ENCODE measurements at places on chromosomes 3 and 15.

DNA sequence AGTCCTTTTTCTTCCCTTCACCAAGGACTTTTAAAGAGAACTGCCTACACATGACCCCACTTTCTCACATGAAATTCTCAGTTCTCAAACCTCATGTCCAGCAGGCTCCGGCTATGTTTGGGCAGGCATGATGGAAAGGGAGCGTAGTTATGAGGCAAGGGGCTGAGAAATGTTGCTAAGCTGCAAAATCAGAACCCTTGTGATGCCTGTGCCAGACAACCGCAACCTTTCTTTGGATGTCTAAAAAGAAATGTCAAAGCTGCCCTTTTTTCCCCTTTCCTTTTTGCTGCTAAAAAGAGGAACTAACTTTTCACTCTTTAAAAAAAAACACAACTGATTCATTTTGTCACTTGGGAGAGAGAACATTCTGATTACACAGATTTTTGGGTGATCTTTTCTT lies 19.2 kb downstream of the GNB4 start:
- DNase-seq: no peak

GRCh38 chr3:186569779-186570095 lies 783 bp upstream of the DNAJB11 start:
- no peak for DNase-seq

DNA sequence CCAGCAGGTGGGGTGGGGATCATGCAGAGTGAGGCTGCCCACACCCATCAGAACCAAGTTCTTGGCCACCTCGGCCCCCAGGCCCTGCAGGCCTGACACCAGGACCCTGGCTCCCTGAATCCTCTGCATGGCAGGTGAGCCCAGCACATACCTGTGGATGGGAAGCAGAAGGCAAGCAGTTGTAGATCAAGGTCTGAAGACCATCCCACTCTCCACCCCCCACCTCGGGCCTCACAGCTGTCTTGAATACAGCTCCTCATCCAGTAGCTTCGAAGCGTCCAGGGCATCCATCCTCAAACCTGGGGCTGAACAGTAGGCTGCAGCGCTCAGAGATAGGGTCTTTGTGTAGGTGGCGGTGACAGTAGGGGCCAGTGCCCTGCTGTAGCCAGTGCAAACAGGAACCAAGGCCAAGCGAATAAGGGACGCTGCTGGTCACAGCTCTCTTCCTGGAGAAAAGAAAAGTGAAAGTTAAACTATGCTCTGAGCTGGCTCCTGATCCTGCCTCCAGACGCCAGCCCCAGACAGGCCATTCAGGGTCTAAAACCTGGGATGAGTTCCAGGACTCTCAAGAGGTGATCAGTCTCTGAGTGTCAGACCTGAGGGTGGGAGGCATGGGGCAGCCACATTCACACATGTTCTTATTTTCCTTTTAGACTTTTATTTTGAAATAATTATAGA lies at the start of gene UBA7:
UBA7 (minus strand) TSS at position 457 of the 678 bp plus-strand sequence; CDS start at position 291, 166 bp downstream.
- no peak for DNase-seq

DNA sequence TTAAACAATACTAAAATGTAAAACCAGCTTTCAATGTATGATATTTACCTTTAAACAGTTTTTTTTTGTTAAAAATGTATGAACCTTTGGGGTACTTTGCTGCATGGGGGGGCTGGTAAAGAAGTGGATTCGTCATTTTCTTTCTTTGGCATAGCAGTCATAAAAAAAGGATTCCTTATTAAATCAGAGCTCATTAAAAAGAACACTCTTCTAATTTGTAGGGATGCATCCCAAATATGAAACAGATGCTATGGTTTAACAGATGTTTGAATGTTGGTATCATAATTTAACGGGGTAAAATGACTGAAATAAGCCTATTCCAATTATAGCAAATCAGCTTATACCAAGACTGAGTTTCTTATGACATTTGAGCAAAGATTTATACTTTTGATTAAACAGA lies 234.4 kb downstream of the BBX start:
- DNase-seq: no peak

GRCh38 chr3:24182756-24183155 lies 237.7 kb downstream of the NR1D2 start:
- no peak for DNase-seq

- DNase-seq: peak; percentile 10
Measured at GRCh38 chr15:64774629-64775493, 528 bp downstream of the RBPMS2 start.

DNA sequence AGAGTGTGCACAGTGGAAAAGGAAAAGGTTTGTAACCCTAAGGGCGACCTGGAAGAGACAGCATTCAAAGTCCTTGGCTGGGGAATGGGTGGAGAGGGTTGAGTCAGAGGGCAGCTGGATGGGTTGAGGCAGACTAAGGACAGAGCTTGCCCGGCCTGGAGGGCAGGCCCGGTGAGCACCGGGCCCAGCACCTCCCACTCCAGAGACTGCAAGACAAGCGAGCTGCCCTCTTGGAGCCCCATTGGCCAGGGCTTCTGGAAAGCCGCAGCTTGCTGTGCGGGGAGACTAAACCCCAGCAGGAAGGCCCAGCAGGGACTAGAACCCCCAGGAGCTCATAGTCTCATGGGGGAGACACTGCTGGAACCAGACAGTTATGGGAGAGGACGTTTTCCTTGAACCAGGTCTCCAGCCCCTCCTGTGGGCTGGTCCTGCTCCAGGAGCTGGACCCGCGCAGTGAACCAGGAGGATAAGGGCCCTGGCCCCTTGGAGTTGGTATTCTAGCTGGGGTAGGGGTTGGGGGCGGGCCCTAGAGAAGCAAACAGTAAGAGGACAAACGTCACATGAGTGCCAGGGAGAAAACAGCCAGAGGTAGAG lies 59.1 kb downstream of the RGMA start:
- DNase-seq: no peak

DNA sequence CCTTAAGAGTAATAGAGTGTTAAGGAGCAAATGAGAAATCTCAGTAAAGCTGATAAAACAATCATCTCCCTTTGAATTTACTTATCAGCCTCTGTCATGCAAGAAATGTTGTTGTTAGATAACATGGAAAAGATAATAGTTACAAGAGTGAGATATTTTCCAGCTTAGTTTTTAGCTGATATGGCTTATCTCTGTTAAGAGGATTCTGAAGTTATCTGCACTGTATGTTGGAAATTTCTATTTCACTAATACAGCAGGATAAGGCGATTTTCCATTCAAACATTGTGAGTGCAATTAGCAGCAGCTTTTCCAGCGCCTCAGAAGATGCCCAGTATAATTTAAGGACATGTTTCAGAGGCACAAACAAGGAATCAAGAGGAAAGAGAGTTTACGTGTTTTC lies 262.9 kb downstream of the CNTN6 start:
- DNase-seq: no peak

DNA sequence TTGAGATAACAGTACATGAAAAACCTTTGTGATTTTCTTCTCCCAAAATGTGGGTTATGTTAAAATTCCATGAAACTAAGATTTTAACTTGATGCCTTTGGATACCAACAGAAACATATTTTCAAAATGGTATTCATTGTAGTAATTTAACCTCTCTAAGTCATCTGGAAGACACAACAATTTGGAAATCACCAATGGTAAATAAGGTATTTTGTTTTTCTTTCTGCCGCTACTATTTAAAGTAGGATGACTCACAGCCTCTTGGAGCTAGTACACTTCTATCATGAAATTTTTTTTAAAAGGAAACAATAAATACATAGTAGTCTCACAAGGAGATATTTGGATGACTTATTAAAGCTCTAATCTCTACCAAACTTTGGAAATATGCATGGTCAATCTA lies 291.6 kb upstream of the VEPH1 start:
- DNase-seq: no peak

GRCh38 chr3:142115867-142116668 lies 33.3 kb downstream of the TFDP2 start:
- no peak for DNase-seq

GRCh38 chr3:105187344-105187743 lies 179.4 kb upstream of the ALCAM start:
- no peak for DNase-seq

GRCh38 chr3:137642831-137643230 lies 121.3 kb upstream of the SOX14 start:
- no peak for DNase-seq

DNA sequence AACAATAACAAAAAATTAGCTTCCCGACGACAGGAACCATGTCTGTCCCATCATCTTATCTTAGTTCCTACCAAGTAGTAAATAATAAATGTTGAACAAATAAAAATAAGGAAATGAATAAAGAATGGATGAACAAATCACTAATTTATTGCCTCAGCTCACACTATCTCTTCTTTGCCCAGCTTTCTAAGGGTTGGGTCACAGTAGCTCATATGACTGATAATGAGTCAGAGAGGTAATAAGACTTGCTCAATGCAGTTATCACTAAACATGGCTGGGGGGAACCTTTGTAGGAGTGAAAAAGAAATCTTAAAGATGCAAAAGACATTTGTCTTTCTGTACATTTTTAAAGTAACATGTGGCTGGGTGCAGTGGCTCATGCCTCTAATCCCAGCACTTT lies 182.2 kb downstream of the WDR76 start:
- DNase-seq: no peak

DNA sequence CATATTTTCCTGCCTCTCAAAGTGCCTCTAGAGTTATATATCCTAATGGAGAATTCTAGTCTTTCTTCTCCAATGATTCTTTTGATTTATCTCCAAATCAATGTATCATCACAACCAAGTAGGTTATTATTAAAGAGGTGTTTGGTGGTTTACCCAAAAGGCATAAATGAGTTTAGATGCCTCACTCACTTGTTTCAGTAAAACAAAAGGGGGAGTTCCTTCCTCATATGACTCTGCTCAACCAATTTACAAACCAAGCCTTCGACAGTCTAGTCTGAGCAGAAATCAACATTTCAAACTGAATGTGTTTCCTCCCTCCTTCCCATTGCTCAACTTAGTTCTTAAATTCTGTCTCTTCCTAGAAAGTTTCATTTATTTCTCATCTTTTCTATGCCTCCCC lies 116.5 kb downstream of the TNIK start:
- DNase-seq: no peak

GRCh38 chr3:139934613-139935015 lies 371 bp upstream of the CLSTN2 start:
- DNase-seq: no peak

DNA sequence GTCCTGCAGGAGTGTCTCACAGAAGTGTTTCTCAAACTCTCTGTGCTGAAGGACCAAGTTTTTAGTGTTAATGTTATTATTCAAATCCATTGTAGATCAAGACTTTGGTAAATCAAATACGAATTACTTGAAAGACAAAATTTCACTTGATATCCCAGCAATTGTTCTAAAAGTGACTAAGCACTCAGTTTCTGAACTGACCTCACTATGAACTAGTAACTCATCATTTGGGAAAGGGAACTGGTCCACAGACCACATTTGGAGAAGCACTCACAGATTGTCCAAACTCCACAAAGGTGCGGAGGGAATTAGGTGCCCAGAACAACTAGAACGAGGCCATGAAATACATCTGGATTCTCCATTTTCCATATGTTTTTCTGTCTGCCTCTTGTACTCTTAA lies 25.6 kb downstream of the FAM43A start:
- DNase-seq: no peak

Data from activated CD4-positive, alpha-beta T cell treated with anti-CD3 and anti-CD28 coated beads, Interleukin-2, amount 50 U/mL, for 4 hours (primary cell).